GM12891 (cell line): ENCODE measurements at places on chromosomes 4 and X.

- DNase-seq = no peak
These were observed 14.3 kb upstream of the TSPAN5 start for GRCh38 chr4:98672583-98673287.

DNA sequence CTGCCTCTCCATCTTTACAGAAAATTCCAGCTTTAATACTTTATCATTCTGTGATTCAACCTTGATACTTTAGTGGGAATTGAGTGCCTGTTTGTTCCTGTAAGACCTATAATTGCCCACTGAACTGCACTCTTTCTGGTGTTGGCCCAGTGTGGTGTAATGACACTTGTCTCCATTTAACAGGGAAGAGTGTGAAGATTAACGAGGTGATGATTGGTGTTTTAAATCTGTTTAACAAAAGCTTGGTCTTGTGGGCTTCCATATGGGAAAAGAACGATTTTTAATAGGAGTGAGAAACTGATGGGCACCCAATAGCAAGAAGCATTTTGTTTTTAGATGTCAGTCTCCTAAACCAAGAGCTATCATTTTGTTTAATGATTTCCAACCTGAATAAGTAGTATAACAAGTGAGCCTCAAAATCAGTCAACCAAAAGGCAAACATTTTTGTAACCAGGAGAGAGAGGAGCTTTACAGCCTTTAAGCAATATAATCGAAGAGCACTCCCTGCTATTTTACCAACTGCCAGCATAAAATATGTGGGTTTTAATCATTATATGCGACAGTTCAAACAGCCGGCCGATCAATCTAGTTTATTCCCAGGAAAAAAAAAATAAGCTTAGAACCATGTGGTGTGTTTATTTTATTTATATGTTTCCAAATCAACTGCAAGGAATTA lies 50.2 kb downstream of the SUPT20HL1 start:
- DNase-seq = no peak

DNA sequence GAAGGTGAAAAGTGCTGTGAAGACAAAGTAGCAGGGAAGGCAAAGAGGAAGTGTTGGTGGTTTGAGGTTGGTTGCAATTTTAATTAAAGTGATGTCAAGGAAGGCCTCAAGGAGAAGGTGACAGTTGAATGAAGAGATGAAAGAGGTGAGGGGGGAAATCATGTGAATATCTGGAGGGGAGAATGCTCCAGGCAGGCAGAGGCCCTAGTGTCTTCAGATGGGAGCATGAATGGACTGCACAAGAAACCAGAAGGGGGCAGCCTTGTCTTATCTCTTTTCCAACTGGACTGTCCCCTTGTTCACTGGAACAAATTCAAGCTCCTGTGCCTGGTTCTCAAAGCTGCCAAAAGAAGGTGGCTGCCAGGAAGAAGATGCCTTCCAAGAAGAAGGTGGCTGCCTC lies 68.4 kb downstream of the MAOB start:
- DNase-seq = no peak

GRCh38 chr4:792626-793092 lies 33.3 kb downstream of the CPLX1 start:
- DNase-seq = no peak

DNA sequence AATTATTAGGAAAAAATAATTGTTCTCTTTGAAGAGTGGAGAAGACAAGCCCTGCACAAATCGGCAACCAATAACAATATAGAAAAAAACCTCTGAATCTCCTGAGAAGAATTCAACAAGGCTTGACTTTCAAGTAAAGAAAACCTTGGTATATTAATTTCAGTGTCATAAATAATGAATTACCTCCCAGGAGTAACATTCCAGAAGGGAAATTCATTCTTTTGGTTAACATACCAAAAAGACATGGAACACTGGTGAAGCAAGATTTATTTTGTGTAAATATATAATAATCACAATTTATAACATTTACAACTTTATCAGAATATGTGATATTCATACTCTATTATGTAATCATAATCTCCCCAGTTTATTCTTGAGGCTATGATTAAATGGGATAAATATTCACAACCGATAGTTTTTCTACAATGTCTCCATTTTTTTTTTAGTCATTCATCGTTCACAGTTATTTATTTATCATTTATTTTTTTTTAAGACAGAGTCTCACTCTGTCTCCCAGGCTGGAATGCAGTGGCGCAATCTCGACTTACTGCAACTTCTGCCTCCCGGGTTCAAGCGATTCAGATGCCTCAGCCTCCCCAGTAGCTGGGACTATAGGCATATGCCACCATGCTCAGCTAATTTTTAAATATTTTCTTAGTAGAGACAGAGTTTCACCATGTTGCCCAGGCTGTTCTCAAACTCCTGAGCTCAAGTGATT lies 53.0 kb upstream of the RPS6KA6 start:
- no peak for DNase-seq

GRCh38 chr4:155548173-155548572 lies 118.5 kb upstream of the GUCY1A1 start:
- DNase-seq = no peak

DNA sequence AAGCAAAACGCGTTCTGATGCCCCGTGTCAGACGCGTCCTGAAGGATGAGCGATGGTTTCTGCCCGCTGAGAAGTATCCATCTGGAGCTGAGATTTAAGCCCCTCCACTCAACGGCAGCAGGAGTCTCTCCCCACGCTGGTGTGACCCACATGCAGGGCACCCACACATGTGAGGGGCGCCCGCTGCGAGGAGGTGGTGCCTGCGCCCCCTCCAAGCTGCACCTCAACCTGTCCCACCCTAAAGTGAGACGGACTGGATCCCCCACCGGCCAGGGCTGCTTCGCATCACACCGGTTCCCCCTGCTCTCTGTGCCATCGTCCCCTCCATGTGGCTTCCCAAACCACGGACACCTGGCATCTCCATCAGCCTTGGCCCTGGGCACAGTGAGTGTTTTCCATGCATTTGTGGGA lies 4.5 kb upstream of the PDE6B start:
- no peak for DNase-seq

DNA sequence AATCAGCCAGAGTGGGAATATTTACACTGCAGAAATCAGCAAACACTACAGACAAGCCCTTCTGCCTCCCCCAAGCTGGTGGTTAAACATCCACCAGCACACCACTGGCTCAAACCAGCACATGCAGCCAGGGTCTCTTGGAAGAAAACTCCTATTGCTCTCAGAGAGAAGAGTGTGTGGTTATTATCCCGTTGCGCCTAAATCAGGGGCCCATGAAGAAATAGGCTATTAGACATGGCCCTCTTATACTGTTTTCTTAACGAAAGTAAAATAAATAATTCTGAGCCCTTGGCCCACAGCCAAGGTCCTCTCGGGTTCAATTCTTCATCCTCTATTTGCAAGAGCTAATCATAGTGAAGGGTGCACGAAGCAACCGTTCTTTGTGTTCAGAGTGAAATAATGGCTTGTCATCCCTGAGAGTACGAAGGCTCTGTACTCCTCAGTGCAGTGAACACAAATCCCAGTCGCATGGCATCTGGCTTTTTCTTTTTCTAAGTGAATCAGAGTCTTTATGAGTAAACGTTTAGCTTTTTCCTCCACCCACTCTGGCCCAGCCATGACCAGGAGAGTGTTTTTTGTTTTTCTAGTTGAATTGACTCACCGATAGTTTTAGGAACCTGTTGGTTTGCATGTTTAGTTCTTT lies 33.4 kb upstream of the RBM47 start:
- no peak for DNase-seq

DNA sequence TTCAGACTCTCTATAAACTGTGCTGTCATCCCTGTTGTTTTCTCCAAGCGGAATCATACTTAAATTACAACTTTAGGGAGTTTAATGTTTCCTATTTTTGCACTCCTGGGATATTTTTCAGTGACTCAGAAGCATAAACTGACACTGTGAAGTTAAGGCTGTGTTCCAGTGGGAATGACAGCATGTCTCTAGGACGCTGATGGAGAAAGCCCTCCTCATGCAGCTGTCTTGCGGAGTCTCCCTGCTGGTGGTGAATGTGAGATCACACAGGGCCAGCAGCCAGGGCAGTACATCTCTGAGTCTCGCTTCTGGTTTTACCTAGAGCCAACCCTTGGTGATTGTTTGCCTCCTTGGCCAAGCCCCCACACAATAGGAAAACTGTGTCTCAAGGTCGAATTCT lies 53.3 kb downstream of the NFKB1 start:
- DNase-seq = no peak

DNA sequence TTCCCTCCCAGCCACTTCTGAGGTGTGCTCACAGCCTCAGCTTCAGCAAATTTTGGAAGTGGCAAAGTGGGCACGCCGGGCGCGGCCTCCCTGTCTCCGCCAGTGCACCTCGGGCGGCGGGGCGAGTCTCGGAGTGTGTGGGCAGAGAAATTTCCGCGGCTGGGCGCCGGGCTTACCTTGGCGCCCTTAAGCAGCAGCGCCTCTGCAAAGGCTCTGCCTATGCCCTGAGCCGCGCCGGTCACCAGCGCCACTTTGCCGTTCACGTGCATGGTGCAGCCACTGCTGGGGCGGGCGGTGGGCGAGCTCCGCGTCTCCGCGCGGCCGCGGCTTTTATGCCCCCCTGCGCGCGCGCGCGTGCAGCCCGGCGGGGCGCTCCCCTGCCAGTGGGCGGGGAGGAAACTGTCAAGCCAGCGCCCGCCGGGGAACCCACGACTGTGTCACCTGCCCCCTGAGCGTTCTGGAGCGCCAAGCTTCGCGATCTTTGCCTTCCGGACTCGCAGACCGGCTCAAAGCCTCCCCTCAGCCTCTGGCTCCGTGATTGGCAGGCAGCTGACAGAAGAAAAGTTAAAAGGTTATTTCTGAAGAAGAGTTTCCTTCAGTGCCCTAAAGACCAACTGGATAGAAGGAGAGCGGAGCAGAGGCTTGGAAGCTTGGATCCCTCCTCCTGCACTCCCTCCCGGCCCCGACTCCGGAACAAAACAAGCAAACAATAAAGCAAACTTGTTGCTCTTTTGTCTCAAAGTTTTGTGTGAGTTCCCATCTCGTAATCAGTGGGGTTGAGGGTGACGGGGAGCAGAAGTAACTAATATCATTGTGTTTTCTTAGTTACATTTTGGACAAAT lies at the start of gene HPGD:
HPGD (minus strand) TSS at position 306 of the 842 bp plus-strand sequence; CDS start at position 269, 37 bp downstream.
- DNase-seq = peak; percentile 25

GRCh38 chrX:13821738-13822137 lies 4.8 kb upstream of the GPM6B start:
- DNase-seq = no peak

DNA sequence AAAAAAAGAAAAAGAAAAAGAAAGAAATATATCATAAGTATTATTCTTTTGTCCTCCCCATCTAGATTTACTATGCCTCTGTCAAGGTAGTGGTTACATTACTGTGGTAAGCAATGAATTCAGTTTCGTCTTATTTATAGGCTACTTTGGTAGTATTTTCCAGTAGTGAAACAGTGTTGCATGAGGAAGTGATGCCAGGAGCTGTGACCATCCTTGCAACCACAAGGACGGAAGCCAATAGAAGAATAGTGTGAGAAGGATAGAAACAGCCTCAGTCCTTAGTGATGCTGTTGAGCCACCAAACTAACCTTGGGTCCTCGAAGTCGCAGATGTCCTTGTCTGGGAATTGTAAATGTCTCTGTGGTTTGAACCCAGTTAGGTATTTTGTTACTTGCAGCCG lies 328.5 kb downstream of the PPP3CA start:
- DNase-seq = no peak

DNA sequence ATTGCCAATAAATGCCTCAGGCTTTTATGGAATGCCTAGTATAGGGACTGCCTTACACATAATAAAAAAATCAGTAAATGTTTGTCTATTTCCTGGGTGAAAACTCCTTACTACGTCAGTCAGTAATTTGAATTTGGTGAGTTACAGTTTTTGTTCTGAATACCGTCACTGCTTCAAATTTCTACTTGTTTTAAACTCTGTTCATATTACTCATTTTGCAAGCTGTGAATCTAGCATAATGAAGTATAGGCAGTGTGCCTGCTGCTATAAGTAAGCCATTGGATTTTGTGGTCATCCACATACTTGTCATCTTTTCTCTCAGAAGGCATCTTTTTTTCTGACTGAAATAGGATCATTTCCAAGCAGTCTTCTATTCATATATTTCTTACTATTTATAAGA lies 43.1 kb downstream of the SYNPO2 start:
- DNase-seq = no peak

DNA sequence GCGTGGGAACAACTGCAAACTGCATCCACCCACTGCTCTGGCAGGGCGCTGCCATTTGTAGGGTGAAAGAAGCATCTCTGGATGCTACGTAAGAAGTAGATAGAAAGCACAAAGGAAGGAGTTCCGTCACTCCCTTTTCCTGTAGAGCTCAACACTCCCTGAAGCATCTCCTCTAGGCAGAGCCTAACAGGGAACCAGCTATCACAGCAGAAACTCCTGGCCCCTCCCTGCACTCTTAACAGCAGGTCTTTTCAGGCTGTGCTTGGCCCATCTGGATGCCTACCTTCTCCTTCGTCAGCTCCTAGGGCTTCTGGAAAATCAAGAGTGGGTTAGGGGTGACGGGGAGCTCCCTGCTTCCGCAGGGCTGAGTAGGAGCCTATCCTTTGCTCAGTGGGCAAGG lies 112.9 kb upstream of the TLL1 start:
- DNase-seq = no peak
